Foreskin fibroblast (primary cell): ENCODE measurements at places on chromosomes 2 and 18.

DNA sequence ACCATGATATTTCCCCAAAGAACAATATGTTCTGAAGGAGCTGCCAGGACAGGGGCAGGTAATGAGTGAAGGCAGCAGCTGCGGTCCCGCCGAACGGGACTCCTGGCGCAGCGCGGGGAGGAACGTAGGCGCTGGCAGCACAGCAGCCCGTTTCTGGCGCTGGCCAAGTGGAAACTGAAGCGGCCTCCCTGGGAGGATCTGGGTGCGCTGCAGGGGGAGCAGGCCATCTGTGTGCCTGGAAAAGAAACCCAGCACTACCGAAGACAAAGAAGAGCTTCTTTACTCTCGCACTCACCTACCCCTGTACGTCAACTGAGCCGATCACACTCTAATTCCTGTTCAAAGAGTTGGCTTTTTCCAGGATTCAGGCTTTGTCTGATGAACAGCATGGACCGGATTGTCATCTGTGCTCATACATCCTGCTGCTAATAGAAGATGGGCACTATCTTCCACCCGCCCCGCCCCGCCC lies 11.8 kb downstream of the G6PC2 start:
- peak; percentile 19 for DNase-seq

- no peak for DNase-seq
Observed at GRCh38 chr2:75168186-75168585, 31.1 kb downstream of the TACR1 start.

- DNase-seq, result peak; percentile 80
Observed at GRCh38 chr2:176079831-176080539, 3.8 kb downstream of the EVX2 start.

DNA sequence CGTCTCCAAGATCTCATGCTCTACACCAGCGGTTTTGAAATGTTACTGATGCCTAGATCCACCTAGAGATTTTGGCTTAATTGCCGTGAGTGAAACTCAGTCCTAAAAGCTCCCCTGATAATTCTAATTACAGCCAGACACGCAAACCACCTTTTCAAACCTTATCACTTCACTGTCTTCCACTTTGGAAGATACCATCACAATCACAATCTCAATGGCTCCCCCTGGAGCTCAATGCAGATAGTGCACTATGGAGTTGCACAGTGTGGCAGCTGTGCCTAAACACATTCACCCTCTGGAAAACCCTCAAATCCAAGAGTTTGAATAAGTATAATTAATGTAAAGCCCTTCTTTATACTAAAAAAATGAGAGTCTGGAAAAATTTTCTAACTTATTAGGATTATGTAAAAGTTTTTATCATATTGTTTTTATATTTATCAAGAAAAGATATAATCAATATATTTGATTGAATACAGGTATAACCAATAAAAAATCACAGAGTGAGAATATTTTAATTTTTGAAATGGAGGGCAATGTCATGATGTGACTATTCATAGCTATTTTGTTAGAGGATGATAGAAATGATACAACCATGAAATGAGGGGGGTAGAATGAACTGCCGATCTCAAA lies 102.9 kb upstream of the SLC8A1 start:
- DNase-seq, result peak; percentile 16

- no peak for DNase-seq
Observed at GRCh38 chr2:230541934-230542380, 126.0 kb downstream of the SP100 start.

GRCh38 chr2:136021406-136021805 lies 36.0 kb upstream of the DARS1 start:
- no peak for DNase-seq

GRCh38 chr2:132274000-132274399 lies 112.2 kb upstream of the ANKRD30BL start:
- DNase-seq, result no peak

DNA sequence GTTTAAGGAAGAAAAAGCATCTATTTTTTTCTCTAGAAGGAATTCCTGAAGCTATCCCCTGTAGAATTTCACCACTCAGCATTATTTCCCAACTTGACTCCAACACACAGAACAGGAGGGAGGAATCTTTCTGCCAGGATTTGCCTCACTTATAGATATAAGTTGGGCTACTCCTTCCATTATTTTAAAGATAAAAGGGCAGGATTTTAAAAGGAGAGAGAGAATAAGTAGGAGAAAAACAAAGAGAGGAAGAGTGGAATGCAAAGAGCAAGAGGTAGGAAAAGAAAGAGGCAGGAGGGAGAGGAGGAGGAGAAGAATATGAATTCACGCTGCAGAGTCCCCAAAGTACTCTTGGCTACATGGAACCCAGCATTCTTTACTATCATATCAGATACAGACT lies 182.5 kb downstream of the TCF4 start:
- no peak for DNase-seq

DNA sequence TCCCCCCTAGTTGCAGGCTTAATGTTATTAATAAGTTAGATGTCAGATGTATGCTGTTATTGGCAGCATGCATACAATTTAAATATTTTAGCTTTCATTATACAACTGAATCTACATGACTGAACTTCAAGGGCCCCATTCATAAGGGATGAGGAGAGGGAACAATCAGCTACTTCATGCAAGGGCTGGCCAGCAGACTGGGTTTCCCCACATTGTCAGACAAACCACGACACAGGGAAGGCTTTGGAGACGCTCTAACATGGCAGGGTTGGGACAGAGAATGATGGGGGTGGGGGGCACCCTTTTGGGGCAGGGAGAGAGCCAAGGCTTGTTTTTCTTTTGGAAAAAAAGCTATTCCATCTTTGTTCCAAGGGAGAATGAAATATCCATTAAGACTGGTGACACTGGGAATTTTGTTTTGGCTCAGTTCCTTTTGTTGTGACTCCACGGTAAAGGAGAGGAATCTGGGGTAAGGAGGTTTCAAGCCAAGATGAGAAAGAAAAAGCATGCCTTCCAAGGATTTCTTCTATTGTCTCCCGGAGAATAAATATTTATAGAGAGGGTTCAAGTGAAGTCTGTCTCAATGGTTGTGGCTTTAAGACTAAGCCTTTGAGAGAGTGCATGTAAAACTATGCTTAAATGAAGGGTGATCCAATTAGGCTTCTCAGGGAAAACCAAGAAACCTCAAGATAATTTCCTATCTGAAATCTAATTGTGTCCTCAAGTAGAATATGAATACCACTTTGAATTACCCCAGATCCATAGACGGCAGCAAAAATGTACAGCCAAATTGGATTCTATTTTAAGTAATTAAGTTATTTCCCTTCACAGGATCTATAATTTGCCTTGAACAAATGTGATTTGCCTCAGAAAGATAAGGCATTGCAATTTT lies 5.4 kb downstream of the CXCR4 start:
- no peak for DNase-seq

DNA sequence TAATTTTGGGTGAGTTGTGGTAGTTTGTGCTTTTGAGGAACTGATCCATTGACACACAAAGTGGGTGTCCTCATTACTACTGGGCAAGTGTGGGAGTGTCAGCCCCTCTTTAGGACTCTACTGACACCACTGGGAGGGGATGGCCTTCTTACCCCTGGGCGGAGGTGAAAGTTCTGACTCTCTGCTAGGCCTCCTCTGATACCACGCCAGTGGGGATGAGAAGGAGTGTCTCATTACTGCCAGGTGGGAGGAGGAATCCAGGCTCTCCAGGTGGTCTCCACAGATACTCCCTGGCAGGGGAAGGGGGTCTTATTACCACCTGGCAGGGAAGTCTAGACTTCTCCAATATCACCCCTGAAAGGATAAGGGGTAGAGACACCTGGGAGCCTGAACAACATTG lies 9.1 kb downstream of the LCLAT1 start:
- no peak for DNase-seq

DNA sequence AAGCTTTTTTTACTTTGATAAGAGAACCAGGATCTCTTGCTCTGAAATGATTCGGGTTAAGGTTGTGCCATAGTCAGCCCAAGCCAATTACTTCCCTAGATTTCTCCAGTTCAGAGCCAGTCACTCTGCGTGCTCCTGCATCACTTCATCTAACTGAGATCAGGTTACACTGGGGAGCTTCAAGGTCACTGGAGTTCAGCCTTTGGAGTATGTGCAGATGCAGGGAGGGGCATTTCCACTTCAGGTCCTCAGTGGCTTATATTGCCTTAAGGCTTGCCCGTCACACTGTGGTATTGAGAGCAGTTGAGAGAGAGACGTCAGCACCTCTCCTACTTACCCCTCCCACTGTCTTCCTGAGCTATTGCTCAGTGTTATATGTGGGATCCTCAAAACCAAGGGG lies 317.8 kb downstream of the EPHA4 start:
- peak; percentile 32 for DNase-seq

GRCh38 chr2:182280118-182280517 lies 146.7 kb downstream of the PDE1A start:
- DNase-seq, result no peak

DNA sequence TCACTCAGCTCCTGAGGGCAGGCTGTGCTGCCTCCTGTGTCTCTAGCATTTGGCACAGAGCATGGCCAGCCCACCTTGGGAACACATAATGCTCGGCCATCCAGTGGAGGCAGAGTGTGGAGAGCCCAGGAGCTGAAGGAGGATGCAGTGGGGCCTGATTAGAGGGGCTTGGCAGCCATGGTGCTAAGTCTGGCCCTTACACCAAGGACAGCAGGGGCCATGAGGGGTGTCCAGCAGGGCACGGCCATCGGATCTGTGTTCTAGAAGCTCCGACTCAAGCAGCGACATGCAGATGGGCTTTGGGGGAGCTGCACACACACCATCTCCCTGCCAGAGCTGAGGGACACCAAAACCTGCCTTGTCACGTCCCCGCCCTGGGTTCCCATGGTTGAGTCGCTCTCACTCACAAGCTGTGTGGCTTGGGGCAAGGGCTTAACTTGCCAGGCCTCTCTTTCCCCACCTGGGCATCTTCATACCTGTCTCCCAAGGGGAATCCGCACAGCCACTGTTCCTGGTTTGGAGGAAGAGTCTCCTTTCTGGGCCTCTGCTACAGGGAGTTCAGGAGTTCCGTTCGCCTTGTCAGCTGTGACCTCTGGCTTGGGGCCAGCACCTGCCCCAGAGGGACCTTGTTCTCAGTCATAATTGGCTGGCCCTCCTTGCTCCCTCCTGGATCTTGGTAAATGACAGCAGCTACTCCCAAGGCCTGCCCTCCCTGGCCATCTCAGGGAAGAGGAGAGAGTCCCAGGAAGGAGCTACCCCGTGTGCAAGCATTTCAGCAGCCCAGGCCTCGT lies 1.3 kb upstream of the TOGARAM2 start:
- DNase-seq, result no peak

DNA sequence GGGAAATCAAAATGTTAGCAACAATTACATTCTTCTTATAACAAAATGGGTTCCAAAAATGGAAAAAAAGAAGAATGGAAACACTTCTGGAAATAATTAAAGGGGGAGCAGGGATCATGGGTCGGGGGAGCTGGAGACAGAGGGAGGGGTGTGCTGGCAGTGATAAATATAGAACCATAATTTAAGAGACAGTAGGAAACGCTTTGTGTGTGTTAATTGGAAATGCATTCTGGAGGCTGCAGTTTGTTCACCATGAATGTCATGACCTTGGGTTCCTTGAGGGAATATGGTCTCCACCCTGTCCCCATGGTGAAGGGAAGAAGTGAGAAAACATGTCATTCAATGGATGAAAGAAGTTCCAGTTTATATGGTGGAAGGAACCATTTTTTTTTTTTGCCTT lies 540.7 kb downstream of the TNS1 start:
- DNase-seq, result no peak

- peak; percentile 8 for DNase-seq
Observed at GRCh38 chr18:46019936-46020335, 52.1 kb downstream of the PSTPIP2 start.

DNA sequence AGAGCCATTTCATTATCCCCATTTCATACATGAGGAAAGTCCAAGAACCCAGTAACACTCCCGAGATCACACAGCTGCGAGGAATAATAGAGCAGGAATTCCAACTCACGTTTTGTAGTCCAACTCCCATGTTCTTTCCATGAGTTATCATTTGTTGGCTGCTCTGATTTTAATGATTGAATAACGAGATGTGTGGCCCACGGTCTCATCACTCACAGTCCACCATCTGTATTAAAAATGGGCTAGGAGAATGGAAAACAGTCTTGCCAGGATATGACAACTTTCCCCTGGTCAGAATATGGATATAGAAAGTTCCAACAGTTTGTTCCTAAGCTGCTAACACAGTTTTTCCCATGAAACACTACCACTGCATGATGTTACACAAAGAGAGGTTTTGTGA lies 147.5 kb downstream of the METTL4 start:
- no peak for DNase-seq

DNA sequence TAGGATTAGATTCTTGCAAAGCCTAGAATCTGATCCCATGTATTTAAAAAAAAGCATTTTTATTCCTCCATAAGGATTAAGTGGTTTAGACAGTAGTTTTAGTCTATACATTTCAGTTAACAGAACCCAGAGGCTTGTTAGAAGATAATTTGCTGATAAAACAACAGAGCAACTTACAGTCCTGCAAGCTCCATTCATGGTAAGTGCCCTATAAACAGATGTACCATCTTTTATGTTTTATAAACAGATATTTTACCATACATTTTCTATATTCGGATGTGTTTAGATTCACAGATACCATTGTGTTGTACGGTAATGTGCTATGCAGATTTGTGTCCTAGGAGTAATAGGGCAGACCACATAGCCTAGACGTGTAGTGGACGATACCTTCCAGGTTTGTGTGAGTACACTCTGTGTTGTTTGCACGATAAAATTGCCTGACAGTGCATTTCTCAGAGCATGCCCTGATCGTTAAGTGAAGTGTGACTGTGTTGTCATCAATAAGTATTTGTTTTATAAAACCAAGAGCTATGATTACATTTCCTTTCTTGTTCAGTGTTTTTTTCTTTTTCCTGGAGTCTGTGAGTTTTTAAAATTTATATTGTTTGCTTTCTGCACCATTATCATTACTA lies 54.2 kb downstream of the CERS6 start:
- no peak for DNase-seq

DNA sequence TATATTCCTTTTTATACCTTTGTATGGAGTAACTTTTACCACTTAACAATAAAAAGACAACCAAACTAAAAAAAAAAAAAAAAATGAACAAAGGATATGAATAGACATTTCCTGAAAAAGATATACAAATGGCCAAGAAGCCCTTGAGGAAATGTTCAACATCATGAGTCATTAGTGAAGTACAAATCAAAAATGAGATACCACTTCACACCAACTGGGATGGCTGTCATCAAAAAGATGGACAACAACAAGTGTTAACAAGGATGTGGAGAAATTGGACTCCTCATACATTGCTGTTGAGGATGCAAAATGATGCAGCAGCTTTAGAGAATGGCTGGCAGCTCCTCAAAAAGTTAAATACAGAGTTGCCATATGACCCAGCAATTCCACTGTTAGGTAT lies 22.6 kb upstream of the SCYGR2 start:
- DNase-seq, result no peak
